ENCODE measurements at places on chromosomes 7 and 10.

- DNase-seq = no peak
Measured at GRCh38 chr10:88164471-88164870, 301.0 kb downstream of the PTEN start.

DNA sequence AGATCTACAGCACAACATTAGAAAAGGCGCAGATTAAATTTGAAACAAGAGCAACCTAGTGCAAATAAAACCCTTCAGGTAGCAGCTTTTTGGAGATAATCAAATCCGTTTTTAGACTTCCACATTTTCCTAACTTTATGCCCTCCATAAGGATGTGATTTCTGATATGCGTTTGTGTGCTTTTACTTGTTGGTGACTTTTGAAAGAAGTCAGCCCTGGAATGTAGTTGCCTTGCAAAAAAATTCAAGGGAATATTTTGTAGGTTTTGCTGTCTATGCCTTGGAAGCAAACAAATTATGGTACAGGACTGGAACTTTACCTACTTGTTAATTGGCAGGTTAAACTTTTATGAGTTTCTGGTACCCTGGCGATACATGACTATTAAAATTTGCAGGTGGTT lies 86.7 kb upstream of the HDAC9 start:
- DNase-seq = no peak

GRCh38 chr10:621981-622740 lies 67.3 kb downstream of the DIP2C start:
- DNase-seq = no peak

GRCh38 chr7:31333291-31333690 lies 7.2 kb downstream of the NEUROD6 start:
- no peak for DNase-seq

DNA sequence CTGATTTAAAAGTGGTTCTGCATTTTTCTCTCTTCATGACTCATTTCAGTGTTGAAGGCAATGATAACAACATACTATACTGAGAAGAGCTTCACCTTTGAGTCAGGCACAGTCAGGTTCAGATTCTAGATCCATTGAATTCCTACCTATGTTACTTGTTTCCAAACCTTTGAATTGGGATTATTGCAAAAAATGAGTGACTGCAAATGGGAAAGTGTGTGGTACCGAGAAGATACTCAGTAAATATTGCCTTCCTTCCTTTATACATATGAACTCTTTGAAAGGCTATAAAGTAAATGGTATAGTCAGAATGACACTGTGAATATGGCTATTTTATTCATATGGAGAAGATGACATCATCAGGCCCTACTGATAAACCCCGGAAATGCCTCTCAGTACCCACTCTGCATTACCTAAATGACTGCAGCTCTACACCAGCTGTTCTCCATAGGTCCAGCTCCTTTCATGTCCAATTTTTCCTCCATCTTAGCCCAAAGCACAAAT lies 66.7 kb upstream of the FGL2 start:
- no peak for DNase-seq

DNA sequence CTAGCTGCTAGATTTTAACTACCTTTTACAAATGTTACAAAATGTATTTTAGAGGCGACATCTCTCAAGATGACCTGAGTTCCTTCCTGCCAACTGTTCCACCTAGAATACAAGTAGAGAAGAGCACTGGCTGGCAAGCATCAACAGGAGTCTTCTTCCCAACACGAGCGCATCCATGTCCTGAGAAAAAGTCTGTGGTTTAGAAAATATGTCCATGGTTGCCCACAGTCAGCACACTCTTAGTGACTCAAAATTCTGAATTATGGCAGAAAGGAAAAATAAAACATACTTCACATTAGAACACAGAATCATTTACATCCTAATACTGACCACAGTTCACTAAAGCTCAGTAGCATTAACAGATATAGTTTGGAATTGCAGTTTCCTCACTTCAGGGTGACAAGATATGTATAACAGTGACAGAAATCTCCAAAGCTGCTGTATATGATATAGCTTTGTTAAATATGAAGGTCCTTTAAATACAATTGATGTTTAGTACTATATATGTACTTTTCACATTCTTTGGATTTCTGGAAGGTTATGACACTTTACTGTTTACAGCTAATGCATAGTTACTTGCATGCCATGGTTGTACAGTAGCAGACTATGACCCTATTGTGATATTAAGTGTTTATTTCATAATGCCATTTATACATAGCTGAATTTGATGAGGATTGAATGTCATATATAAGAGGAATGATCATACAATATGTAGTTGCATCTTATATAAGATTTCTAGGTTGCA lies 327.1 kb downstream of the GFRA1 start:
- DNase-seq = no peak

DNA sequence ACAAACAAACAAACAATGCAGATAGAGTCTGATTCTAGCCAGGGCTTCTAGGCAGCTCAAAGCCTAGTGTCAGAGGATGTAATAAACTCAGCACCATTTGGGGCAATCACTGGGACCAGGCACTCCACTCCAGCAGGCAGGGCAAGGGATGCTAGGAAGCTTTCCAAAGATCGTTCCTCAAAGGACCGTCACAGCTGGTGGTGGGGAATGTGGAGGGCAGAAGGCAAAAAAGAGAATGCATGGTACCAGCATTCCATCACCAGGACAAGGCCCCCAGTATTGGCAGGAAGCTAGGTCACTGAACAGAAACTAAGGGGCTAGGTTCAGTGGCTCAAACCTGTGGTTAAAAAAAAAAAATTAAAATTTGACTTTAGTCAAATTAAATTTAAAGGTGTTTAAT lies 94.2 kb downstream of the CUL2 start:
- no peak for DNase-seq

DNA sequence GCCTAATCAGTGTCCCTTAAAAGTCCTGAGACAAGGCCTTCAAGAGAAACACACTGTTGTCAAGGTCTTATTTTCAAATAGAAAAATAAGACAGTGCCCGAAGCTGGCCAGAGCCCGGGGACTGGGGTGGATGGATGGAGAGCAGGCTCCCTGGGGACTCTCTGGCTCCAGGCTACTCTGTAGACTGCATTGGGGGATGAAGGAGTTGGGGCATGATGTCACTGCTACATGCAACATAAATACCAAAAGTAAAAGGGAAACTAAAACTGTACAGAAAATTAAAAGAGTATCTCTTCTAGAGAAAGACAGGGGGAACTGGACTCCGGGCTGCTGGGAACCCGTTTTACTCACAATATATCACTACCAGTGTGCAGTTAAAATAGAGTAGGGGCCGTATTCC lies 629.8 kb downstream of the KCNMA1 start:
- no peak for DNase-seq

DNA sequence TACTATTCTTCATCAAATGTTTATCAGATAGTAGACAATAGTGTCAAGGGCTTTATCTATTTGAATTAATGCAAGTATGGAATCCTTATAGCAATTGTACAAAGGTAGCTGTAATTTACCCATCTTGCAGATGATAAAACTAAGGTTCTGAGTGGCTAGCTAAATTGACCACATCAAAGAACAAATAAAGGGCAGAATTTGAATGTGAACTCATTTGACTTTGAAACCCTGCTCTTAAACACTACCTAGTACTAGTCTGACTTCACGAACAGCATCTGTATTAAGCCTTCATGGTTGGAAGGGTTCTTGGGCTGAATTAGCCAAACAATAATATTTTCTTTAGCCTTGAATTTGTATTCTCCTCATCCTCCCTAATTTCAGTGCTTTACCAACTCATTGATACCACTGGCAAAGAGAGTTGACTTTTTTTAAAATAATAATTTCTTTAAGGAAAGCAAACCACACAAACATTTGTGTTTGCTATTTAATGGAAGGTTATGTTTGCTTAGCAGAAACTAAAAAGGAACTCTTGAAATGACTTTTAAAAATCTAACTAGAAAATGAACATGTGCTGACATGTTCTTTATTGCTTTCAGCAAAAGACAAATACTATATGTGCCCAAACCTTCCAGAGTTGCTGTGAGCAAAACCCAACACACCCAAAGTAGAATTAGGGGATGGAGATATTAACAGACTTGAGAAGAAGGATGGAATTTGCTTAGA lies 322.6 kb downstream of the RNLS start:
- no peak for DNase-seq

GRCh38 chr10:49457686-49458085 lies 61.8 kb upstream of the DRGX start:
- no peak for DNase-seq

GRCh38 chr10:5560817-5561703 lies 36.3 kb downstream of the CALML3 start:
- DNase-seq = peak; percentile 78

DNA sequence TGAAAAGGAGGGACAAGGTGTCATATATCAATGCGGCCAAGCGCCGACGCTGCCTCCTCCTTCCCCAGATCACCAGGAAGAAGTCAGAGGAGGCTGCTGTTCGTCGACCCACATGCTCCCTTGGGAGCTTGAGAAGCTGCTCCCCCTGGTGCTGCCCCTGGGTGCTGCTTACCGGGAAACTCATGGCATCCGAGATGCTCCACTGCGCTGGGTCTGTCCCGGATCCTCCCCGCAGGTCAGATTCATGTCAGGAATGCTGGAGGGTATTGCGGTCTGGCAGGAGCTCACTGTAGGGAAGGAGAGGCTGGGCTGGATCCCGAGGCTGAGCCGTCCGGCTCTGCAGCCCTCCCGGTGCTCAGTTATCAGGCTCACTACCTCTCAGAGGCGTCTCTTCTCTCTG lies 123.7 kb upstream of the FAM20C start:
- no peak for DNase-seq

DNA sequence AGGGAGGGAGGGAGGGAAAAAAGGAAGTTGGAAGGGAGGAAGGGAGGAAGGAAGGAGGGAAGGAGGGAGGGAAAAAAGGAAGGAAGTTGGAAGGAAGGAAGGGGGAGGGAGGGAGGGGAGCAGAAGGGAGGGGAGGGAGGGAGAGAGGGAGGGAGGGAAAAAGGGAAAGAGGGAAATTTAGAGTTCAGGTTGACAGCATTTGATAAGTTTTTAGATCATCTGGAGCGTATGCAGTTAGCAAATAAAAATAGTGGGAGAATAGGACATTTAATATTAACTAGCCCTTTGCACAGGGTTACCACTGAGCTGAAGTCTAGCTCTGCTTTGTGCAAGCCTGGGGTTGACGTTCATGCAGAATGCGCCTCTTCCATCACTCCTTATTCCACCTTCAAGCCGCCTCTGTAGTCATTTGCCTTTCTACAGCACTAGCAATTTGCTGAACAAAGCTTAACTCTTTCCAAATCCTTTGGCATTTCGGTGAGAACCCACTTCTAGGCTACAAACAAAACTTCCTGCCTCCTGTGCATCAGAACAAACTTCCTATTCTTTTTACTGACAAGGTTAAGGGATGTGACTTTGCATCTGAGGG lies 8.6 kb downstream of the STRA8 start:
- no peak for DNase-seq

DNA sequence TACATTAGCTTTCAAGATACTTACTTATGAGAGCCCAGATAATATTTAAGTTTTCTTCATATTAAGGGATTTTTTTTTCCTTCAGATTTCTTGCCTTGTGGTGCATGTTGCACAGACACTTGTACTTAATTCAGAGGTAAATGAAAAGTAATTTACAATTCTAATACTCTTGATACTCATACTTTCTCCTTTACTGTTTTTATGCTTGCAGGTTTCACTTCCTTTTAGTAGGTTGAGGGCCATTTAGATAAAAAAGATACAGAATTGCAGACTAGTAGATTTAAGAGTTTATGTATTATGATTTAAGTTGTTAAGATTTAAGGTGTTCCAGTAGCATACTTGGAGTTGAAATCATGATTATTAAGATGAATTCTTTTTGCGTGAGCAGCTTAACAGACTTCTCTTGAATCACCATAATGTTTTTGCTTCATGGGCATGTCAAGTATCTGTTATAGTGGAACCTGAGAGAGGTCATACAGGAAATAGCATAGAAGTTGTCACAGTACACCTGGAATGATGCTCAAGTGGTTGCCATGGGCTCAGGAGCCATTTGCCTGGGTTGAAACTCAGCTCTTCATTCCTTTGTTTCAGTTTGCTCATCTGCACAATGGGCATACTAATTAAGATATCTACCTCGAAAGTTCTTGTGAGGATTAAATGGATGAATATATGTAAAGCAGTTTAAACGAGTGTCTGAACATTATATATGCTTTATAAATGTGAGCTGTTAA lies 174.8 kb upstream of the PRPS1L1 start:
- DNase-seq = no peak

- no peak for DNase-seq
Measured at GRCh38 chr7:87473986-87474385, 1.5 kb downstream of the ABCB4 start.

DNA sequence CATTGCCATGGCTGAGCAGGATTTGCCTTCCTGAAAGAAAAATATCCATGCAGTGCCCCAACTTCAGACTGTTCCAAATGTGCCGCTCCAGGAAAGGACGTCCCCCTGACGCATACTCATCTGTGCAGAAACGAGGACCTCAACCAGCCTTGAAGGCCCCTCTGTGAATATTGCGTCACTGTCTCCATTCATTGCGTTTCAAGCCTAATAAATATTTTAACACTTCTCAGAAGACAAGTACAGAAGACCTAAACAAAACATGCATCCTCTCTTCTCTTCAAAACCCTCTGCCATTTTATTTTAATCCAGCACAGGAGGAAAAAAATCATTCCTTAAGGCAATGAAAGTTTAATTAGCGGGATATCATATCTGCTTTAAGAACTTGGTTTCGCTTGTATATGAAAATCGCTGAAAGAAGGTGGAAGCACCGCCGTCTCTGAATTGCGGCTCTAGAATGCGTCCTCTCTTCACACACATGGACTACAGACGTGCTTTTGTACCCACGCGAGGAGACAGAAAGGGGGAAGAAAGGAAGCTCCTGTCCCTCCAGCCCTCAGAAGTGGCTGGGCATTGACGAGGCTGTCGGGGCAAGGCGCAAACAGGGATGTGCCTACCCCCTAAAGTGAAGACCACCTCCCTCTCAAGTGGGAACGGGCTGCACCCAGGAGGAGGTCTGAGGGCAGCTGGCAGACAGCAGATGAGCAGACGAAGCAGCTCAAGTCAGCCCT lies 36.8 kb downstream of the RGS10 start:
- DNase-seq = no peak

DNA sequence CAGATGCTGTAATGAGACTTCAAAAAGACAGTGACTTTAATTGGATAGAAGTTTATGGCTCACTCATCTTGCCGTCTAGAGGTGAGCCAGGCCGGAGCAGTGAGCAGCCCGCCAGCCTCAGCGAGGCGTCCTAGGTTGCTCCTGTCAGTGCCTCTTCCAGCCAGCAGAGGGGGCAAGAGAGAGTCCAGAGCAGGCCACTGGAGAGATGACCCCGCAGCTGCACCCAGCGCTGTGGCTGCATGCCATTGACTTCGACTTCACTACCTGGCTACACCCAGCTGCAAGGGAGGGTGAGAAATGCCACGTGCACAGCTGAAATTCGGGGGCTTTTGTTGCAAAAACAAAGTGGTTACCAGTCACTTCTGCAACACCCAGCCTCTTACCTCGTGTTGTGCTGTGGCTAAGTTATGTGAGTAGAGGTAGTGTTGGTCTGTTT lies 26.5 kb downstream of the NUB1 start:
- DNase-seq = peak; percentile 95

Data from lower leg skin (tissue), 4 donors.